ENCODE measurements at places on chromosomes 2 and 18. TPM values are rescaled to one million over a fixed set of nuclear protein-coding genes. Genes with fewer than 3 reads are reported as not detected.

GRCh38 chr2:207603486-207603885, 21.7 kb downstream of the METTL21A start:
- H3K4me1 ChIP-seq: peaks cover 4% of the 10 kb centered on the region
- H3K27ac ChIP-seq: no peak overlapping the region
- H3K27me3 ChIP-seq: no peaks in the 10 kb centered on the region

Gene RTP5
- not detected for total RNA-seq

- no peak overlapping the region for H3K4me3 ChIP-seq
- no peak overlapping the region for H3K27ac ChIP-seq
- H3K4me1 ChIP-seq: peaks cover 5% of the 10 kb centered on the region
Measured at GRCh38 chr2:112290088-112290487, 14.7 kb downstream of the ZC3H6 start.

- no peaks in the 10 kb centered on the region for H3K4me1 ChIP-seq
- DNase-seq: no peak
- peaks cover 13% of the 10 kb centered on the region for H3K36me3 ChIP-seq
- H3K4me3 ChIP-seq: no peak overlapping the region
- H3K27me3 ChIP-seq: peaks cover 7% of the 10 kb centered on the region
Measured at GRCh38 chr18:78765142-78765541, 214.5 kb upstream of the SALL3 start.

DNA sequence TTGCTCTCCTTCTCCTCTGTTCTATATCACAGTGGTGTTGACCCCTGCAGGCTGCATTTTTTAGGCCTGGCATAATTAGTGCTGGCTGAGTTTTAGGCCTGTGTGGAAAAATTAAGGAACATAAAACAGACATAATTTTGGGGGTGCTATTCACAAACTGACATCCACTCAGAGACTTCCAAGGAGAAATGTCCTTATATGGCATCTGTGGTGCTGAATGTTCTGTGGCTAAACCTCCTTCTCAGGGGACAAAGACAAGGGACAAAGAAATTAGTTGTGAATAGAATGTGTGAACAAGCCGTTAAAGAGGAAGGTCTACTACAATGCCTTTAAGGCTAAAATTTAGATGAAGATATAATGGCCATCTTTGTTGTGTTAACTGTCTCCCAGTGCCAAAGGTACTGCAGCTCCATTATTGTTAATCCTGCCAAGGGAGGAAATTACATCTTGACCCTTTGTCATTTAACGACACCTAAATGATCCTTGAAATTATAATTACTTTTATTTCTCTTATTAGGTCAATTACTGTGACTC, 870.0 kb upstream of the CHAC2 start:
- H3K4me3 ChIP-seq: no peak overlapping the region
- no peak for DNase-seq
- H3K4me1 ChIP-seq: no peaks in the 10 kb centered on the region
- H3K36me3 ChIP-seq: no peaks in the 10 kb centered on the region
- H3K27ac ChIP-seq: no peak overlapping the region
- H3K27me3 ChIP-seq: no peaks in the 10 kb centered on the region

- peaks cover 47% of the 10 kb centered on the region for H3K27me3 ChIP-seq
- peaks cover 3% of the 10 kb centered on the region for H3K36me3 ChIP-seq
- H3K27ac ChIP-seq: no peak overlapping the region
- peaks cover 32% of the 10 kb centered on the region for H3K4me1 ChIP-seq
- peak; percentile 41 for DNase-seq
Measured at GRCh38 chr2:176081837-176082524, 1.8 kb downstream of the EVX2 start.

DNA sequence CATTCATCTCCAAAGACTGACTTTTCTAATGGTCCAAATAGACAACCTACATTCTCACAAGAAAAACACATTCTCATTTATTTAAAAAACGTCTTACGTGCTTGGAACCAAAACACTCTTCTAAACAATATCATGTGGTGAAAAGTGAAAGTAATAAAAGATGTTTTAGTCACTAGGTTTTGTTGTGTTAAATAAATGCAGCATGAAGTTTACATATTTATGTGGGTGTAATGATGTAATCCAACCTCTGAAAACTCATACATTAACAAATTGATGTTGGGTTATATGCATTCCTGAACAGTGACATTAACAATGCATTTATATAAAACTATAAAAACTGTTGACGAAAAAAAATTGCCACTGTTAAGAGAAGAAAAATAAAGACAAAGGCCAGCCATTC, 55.1 kb upstream of the ACVR2A start:
- no peaks in the 10 kb centered on the region for H3K36me3 ChIP-seq
- no peak overlapping the region for H3K4me3 ChIP-seq
- no peak overlapping the region for H3K27ac ChIP-seq
- peaks cover 3% of the 10 kb centered on the region for H3K27me3 ChIP-seq

GRCh38 chr18:46013484-46014189, 46.5 kb upstream of the EPG5 start:
- H3K4me1 ChIP-seq: peaks cover 3% of the 10 kb centered on the region
- no peak for DNase-seq
- H3K27ac ChIP-seq: no peak overlapping the region
- peaks cover 2% of the 10 kb centered on the region for H3K27me3 ChIP-seq

DNA sequence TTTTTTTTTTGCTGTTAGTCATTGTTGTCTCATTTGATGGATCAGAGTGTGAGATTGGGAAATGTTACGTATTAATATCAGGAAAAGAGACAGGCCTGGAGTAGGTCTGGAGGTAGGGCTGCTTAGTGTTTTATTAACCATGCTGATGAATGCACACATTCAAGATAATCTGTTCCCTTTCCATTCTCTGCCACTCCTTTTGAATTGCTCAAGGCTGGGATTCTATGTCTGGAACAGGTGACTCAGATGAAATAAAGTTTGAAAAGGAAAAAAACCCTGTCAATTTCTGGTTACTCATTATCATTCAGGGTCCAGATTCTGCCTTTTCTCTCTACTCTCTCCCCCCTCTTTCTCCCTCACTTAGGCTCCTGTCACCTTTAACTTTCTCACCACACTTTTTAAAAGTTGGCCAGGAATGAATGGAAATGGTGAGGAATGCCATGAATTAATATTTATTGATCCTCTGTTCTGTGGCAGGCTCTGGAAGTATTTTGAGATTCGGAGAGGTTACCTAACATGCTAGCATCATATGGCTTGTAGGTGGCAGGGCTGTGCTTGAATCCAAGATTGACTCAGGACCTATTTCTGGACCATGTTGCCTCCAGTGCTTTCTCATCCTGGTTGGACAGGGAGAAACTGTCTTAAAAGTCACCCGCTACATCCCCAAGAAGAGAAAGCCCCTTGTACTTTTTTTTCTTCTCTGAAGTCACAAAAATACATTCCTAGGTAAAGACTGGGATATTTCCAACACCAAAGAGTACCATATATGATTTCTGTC, 40.2 kb downstream of the MAP4K4 start:
- H3K27ac ChIP-seq: no peak overlapping the region
- peaks cover 8% of the 10 kb centered on the region for H3K27me3 ChIP-seq
- H3K4me3 ChIP-seq: no peak overlapping the region

DNA sequence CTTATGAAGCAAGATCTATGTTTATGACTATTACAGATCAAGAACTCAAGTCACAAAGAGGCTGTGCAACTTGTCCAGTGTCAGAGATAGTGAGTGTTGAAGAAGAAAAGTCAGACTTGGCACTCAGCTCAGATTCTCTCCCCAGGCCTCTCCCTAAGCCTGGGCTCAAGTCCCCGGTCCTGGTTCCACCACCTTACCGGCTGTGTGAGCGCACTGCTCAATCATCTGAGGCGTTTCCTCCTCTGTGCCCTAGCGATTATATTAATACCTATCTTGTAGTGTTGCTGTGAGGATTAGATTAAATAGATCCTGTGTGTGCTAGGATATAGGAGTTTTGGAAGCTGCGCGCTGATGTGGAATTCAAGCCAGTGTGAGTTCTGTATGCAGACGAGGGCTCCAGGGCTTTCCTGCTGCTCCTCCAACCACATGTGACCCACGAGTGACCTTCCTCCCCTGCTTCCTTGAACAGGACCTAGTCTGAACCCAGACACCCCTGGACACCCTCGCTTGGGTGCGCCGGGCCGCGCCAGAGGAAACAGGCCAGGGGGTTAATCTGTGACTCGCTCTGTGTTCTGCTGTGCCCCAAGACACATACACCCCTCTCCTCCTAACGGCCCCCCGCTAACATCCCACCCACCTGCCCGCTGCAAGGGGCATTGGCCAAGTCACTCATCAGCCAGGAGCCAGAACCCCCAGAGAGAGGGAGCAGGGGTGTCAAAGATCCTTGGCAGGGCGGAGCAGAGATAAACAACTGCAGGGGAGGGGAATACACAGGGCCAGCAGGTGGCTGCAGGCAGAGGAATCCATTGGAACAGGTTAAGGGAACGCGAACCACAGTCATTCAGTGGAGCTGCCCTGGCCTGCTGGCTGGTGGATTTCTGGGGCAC, 38.3 kb downstream of the TNS1 start:
- no peak overlapping the region for H3K27ac ChIP-seq
- peaks cover 6% of the 10 kb centered on the region for H3K4me1 ChIP-seq
- no peak overlapping the region for H3K4me3 ChIP-seq

- no peak overlapping the region for H3K27ac ChIP-seq
- peak; percentile 16 for DNase-seq
- H3K36me3 ChIP-seq: no peaks in the 10 kb centered on the region
- no peak overlapping the region for H3K4me3 ChIP-seq
- peaks cover 8% of the 10 kb centered on the region for H3K4me1 ChIP-seq
Measured at GRCh38 chr18:56748698-56749268, 97.6 kb downstream of the WDR7 start.

DNA sequence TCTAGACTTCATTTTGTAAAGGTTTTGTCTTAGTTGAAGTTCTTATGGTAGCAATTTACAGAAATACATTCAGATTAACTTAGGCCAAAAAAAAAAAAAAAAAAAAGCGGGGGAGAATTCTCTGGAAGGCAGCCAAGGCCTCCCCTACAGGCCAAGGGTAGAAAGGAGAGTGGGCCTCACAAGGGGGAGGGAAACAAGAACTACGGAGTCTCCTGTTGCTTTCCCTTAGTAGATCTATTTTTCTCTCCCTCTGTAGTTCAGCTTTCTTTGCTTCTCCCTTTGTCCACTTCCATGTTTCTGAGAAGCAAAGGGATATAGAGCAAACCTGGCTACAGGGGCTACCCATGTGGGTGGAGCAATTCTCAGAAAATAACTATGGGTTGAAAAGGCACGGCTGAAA, 2.4 kb upstream of the STK11IP start:
- no peak overlapping the region for H3K27ac ChIP-seq
- no peak overlapping the region for H3K4me3 ChIP-seq
- H3K36me3 ChIP-seq: no peaks in the 10 kb centered on the region

Gene COL4A3
- total RNA-seq: not detected

Gene ASXL3
- 7.2 TPM for total RNA-seq

Gene AQP12B
- total RNA-seq: not detected

Gene TDRD15
- total RNA-seq: 0.05 TPM

DNA sequence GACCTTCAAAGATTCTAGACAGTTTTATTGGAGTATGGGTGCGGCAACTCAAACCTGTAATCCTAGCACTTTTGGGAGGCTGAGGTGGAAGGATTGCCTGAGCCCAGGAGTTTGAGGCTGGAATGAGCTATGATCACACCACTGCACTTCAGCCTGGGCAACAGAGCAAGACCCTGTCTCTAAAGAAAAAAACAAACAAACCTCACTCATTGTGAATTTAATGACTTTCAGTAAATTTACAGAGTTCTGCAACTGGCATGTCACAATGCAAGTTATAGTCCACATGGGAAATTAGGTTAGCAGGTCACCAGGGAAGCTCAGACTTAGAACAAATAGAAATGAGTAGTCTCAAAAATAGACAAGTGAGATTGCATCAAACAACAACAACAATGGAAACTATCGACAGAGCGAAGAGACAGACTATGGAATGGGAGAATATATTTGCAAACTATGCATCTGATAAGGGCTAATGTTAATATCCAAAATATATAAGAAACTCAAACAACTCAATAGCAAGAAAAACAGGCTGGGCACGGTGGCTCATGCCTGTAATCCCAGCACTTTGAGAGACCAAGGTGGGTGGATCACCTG, 6.7 kb upstream of the NRBP1 start:
- no peak for DNase-seq
- H3K36me3 ChIP-seq: no peaks in the 10 kb centered on the region
- no peak overlapping the region for H3K27ac ChIP-seq
- H3K4me1 ChIP-seq: no peaks in the 10 kb centered on the region

GRCh38 chr2:239398521-239398921, 2.3 kb downstream of the HDAC4 start:
- H3K27ac ChIP-seq: no peak overlapping the region
- H3K4me3 ChIP-seq: no peak overlapping the region
- H3K36me3 ChIP-seq: no peaks in the 10 kb centered on the region
- peaks cover 23% of the 10 kb centered on the region for H3K4me1 ChIP-seq

GRCh38 chr2:210630873-210631560, 74.6 kb downstream of the CPS1 start:
- H3K36me3 ChIP-seq: no peaks in the 10 kb centered on the region
- no peak overlapping the region for H3K4me3 ChIP-seq

DNA sequence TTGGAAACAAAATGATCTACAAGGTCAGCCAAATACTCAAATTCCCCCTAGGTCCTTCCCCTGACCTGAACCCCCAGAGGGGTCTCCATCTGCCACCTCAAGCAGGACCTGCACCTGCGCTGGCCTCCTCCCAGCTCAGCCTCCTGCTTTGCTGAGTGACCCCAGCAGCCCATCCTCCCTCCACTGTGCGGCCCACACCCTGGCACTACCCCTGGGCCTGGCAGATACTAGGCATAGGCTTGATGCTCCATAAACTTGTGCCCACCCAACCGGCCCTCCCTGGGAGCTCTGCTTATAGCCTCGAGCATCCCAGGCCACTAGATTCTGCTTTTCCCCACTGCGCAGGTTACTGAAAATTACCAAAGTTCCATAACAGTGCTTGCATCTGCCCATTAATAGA, 156.2 kb downstream of the HDAC4 start:
- no peak overlapping the region for H3K27ac ChIP-seq
- H3K4me1 ChIP-seq: peaks cover 29% of the 10 kb centered on the region
- no peak for DNase-seq
- no peak overlapping the region for H3K4me3 ChIP-seq

DNA sequence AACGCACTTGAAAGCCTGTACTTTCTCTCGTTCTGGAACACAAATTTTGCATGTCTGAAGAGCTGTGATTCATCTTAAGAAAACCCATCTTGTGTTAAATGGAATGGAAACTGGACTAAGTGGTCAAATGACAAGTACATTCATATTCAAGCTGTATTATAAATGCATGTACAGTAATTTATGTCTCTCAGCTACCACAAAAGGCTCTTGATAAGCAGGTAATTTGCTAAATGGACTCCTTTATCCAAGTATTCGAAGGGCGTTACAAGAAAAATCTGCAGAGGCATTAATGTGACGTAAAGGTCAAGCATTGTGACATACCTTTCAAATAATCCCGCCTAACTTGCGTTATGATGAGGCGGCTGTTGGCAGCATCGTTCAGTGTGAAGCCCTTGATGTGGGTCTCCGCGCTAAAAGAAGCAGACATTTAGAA, 66.6 kb downstream of the ABCG8 start:
- no peak overlapping the region for H3K4me3 ChIP-seq
- DNase-seq: no peak
- no peaks in the 10 kb centered on the region for H3K4me1 ChIP-seq
- H3K27ac ChIP-seq: no peak overlapping the region
- H3K36me3 ChIP-seq: peaks cover 8% of the 10 kb centered on the region
- H3K27me3 ChIP-seq: no peaks in the 10 kb centered on the region

DNA sequence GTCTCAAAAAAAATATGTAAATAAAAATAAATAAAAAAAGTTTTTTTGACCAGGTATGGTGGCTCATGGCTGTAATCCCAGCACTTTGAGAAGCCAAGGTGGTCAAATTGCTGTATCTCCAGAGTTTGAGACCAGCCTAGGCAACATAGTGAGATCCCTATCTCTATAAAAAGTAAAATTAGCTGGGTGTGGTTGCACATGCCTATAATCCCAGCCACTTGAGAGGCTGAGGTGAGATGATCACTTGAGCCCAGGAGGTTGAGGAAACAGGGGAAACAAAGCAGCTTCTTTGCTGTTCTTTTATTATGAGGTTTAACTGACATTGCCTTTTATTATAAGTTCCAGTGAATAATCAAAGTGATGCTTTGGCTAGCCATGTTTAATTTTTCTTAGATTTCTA, 25.0 kb downstream of the ACTR2 start:
- H3K27me3 ChIP-seq: peaks cover 1% of the 10 kb centered on the region
- no peak overlapping the region for H3K27ac ChIP-seq
- DNase-seq: no peak
